ENCODE measurements at places on chromosomes 2 and 18. TPM values are rescaled to one million over a fixed set of nuclear protein-coding genes. Genes with fewer than 3 reads are reported as not detected.

DNA sequence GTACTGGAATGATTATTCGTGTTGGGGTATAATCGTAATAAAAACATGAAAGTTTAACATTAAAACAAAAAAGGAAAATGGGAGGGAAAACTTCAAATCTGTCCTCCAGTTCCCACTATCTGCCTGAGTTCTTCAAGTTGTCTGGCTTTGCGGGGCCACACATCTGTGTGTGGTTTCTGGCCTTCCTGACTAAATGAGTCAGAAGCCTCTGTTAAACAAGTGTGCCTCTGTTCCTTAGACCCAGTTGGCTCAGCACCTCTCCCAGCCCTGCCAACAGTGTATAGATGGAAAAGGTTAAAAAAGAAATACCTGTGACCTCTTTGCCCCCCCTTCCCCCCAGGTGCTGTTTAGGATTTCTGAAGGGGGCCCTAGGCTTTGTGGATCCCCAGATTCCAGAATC lies 30.2 kb downstream of the XDH start:
- no peak overlapping the region for H3K4me3 ChIP-seq
- peaks cover 6% of the 10 kb centered on the region for H3K27me3 ChIP-seq
- peaks cover 5% of the 10 kb centered on the region for H3K4me1 ChIP-seq

DNA sequence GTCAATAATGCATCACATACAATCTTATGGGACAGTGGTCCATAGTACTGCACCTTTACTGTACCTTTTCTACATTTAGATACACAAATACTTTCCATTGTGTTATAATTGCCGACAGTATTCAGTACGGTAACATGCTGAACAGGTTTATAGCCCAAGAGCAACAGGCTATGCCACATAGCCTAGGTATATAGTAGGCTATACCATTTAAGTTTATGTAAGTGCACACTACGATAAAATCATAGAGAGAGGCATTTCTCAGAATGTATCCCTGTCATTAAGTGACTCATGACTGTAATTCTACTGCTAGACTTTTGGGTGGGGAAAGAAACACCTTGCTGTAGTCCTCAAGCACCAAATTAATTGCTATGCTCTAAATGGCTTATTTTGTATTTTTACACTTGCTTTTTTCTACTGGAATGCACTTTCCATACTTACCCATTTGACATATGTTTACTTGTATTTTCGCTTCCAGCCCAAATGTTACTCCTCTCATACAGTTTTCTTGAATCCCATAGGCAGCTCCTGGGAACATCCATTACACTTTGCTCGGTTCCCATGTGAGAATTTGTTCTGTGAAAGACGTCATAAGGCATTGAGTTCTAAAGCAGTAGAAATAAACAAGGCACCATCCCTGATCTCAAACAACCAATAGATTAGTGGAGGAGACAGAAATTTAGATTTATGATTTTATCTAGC lies 714.0 kb upstream of the ID2 start:
- no peaks in the 10 kb centered on the region for H3K27me3 ChIP-seq
- no peaks in the 10 kb centered on the region for H3K4me1 ChIP-seq
- H3K36me3 ChIP-seq: no peaks in the 10 kb centered on the region
- no peak for DNase-seq

GRCh38 chr2:204022550-204022949 lies 86.0 kb downstream of the ICOS start:
- peaks cover 22% of the 10 kb centered on the region for H3K4me1 ChIP-seq
- H3K4me3 ChIP-seq: no peak overlapping the region
- no peaks in the 10 kb centered on the region for H3K27me3 ChIP-seq
- DNase-seq: no peak
- peak overlapping the region; percentile 84 for H3K27ac ChIP-seq

- H3K27ac ChIP-seq: no peak overlapping the region
- no peaks in the 10 kb centered on the region for H3K4me1 ChIP-seq
- peaks cover 31% of the 10 kb centered on the region for H3K27me3 ChIP-seq
Measured at GRCh38 chr2:215498431-215498830, 62.6 kb upstream of the FN1 start.

GRCh38 chr18:67222887-67223286 lies 293.6 kb downstream of the DSEL start:
- no peaks in the 10 kb centered on the region for H3K36me3 ChIP-seq
- no peak overlapping the region for H3K4me3 ChIP-seq
- peaks cover 7% of the 10 kb centered on the region for H3K27me3 ChIP-seq
- H3K4me1 ChIP-seq: peaks cover 3% of the 10 kb centered on the region

DNA sequence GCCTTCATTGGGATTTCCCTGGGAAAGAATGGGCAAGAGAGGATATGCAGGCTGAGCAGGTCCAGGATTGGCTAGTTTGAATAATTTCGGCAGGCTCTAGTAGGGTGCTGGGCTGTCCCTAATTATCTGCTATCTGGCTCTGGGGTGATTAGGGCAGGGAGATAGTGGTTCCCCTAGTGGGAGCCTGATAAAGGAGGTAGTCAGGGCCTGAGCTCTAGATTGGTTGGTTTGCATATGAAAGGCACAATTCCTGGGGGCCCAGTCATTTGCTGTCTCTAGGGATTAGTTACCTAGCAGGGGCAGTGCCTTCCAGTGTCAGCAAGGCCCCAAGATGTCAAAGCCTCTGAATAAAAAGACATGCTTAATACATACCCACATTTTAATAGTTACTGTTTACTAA lies 690.1 kb upstream of the KLHL29 start:
- no peak for DNase-seq
- H3K4me1 ChIP-seq: no peaks in the 10 kb centered on the region
- no peaks in the 10 kb centered on the region for H3K27me3 ChIP-seq
- no peak overlapping the region for H3K4me3 ChIP-seq
- H3K36me3 ChIP-seq: no peaks in the 10 kb centered on the region
- no peak overlapping the region for H3K27ac ChIP-seq

DNA sequence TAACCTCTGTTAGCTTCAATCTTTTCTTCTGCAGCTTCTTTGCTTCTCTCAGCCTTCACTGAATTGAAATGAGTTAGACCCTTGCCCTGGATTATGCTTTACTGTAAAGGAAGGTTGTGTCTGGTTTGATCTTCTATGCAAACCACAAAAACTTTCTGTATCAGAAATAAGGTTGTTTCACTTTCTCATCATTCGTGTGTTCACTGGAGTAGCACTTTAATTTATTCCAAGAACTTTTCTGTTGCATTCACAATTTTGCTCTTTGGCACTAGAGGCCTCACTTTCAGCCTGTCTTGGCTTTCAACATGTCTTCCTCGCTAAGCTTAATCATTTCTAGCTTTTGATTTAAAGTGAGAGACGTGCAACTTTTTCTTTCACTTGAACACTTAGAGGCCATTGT lies 365.3 kb downstream of the TDRD15 start:
- no peak overlapping the region for H3K4me3 ChIP-seq
- no peaks in the 10 kb centered on the region for H3K27me3 ChIP-seq
- no peaks in the 10 kb centered on the region for H3K4me1 ChIP-seq
- no peaks in the 10 kb centered on the region for H3K36me3 ChIP-seq

GRCh38 chr18:55396267-55396905 lies 191.6 kb downstream of the TCF4 start:
- no peak overlapping the region for H3K4me3 ChIP-seq
- DNase-seq: no peak
- peaks cover 6% of the 10 kb centered on the region for H3K27me3 ChIP-seq
- no peaks in the 10 kb centered on the region for H3K36me3 ChIP-seq

DNA sequence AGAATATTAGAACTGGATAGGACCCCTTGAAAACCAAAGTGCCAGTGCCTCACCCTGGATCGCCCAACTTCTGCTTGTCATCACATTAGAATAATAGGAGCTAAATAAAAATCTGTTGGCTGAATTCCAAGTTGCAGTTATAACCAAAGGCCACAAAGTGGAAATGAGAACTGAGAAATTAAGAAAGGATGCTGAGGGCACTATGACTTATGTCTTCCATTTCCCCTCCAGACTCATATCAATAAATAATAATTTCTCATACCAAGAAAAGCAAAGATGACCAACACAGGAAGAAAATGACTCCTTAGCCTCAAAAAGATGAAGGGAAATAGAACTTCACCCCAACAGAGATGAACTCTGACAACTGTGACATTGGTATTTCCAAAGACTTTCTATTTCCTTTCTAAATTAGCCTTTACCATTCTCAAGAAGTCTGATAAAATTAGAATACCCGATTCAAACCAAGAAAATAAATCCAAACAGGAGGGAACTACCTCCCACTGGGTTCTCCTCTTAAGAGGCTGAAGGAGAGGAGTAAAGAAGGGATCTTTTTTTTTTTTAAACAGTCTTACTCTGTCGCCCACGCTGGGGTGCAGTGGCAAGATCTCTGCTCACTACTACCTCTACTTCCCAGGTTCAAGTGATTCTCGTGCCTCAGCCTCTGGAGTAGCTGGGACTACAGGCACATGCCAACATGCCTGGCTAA lies 46.5 kb upstream of the EPG5 start:
- peaks cover 10% of the 10 kb centered on the region for H3K36me3 ChIP-seq
- no peaks in the 10 kb centered on the region for H3K27me3 ChIP-seq
- peaks cover 2% of the 10 kb centered on the region for H3K4me1 ChIP-seq
- H3K27ac ChIP-seq: no peak overlapping the region
- no peak overlapping the region for H3K4me3 ChIP-seq

Gene SERPINB2
- total RNA-seq: 0.45 TPM

Gene TTLL4
- 21.1 TPM for total RNA-seq

Gene MFF
- total RNA-seq: 49.3 TPM

Gene PFN4
- total RNA-seq: not detected

Gene ALK
- total RNA-seq: not detected

Measured in T-helper 17 cell (primary cell).